ENCODE measurements at places on chromosomes 11 and 22. TPM values are rescaled to one million over a fixed set of nuclear protein-coding genes. Genes with fewer than 3 reads are reported as not detected.

DNA sequence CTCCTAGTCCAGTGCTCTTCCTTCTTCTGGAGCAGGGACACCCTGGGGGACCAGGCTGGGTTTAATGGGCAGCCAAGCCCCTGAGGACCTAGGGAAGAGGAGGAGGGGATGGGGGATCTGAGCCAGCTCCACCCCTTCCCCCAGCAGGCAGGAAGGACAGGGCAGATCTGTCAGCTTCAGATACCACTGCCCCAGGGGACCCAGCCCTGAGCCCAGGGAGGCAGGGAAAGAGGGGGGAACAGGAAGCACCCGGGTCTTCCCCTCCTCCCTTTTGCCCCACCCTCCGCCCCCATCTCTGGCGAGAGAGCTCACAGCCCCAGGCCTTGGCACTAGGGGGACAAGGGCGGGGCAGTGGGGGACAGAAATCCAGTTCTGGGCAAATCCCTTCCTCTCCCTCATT, 11.7 kb upstream of the SOX10 start:
- H3K27ac ChIP-seq: peak overlapping the region; percentile 38
- peaks cover 38% of the 10 kb centered on the region for H3K4me1 ChIP-seq
- H3K27me3 ChIP-seq: no peaks in the 10 kb centered on the region
- no peaks in the 10 kb centered on the region for H3K36me3 ChIP-seq

DNA sequence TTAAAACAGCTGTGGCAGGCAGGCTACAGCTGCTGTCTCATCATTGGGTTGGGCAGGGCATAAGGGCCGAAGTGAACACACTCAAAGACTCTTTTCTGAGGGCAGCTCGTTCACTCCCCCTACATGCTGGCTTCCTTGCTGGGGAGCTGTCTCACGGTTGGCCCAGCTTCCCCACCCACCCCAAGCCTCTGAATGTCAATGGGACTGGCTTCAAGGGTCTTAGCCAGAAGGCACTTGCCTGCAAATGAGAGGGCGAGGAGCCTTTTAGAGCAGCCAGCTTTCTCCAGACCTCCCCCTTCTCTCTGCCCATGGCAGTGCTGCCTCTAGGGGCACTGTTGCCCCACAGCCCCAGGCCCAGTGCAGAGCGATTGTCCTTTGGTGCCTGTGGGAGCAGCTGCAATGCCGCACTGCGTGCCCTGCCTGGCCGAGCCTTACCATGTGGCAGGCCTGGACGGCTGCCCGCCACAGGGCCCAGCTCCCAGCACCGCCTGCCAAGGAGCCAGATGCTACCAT, 94.7 kb upstream of the RASSF10 start:
- H3K27ac ChIP-seq: no peak overlapping the region
- no peaks in the 10 kb centered on the region for H3K36me3 ChIP-seq
- H3K27me3 ChIP-seq: no peaks in the 10 kb centered on the region
- no peak for DNase-seq

DNA sequence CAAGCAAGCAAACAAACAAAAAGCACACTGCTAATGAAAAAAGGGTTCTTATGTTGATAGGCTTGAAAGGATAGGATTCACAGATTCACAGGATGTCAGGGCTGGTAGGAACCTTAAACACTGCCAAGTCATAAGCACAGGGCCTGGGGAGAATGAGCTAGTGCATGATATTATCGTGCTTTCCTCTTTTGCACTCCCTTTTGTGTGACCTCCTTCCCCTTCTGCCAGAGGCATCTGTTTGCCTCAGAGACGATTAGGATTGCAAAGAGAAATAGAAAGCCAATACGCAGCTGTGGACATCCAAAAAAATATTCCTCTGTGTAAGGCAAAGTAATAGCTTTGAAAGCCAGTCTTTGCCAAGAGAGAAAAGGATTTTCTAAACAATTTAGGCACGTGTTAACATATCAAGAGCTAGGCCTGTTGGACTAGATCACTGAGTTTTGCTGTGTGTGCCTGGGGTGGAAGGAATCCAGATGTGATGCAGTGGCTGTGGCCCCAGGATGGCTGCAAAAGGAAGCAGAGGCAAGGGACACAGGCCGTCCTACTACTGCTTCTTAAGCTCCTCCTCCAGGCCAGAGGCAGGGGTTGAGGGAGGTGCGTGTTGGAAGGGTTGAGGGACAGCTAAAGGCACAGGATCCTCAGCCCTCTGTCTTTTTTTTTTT, 30.6 kb downstream of the MCHR1 start:
- no peak for DNase-seq
- H3K36me3 ChIP-seq: no peaks in the 10 kb centered on the region
- no peak overlapping the region for H3K27ac ChIP-seq
- H3K4me1 ChIP-seq: peaks cover 9% of the 10 kb centered on the region
- no peak overlapping the region for H3K4me3 ChIP-seq

- no peak overlapping the region for H3K4me3 ChIP-seq
- H3K36me3 ChIP-seq: no peaks in the 10 kb centered on the region
- no peak for DNase-seq
- no peaks in the 10 kb centered on the region for H3K27me3 ChIP-seq
These were observed 10.0 kb downstream of the OR51L1 start for GRCh38 chr11:5004424-5005274.

Gene KRTAP5-8
- not detected for total RNA-seq

Gene OPCML
- total RNA-seq: not detected
